Activated effector memory CD4-positive, alpha-beta T cell treated with Interleukin-2 at 50 U/mL for 16 hours (primary cell): ENCODE measurements at places on chromosomes 2 and 18.

- no peak for DNase-seq
Observed at GRCh38 chr2:185477452-185477851, 261.2 kb upstream of the FSIP2 start.

DNA sequence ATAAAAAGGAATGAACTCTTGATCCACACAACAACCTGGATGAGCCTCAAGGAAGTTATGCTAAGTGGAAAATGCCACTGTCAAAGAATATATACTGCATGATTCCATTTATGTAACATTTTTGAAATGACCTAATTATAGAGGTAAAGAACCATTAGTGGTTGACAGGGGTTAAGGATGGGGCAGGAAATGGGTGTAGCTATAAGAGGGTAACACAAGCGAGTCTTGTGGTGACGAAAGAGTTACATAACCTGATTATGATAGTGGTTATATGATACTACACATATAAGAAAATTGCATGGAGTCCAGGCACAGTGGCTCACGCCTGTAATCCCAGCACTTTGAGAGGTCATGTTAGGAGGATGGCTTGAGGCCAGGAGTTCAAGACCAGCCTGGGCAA, 346.6 kb upstream of the PKDCC start:
- DNase-seq = no peak

DNA sequence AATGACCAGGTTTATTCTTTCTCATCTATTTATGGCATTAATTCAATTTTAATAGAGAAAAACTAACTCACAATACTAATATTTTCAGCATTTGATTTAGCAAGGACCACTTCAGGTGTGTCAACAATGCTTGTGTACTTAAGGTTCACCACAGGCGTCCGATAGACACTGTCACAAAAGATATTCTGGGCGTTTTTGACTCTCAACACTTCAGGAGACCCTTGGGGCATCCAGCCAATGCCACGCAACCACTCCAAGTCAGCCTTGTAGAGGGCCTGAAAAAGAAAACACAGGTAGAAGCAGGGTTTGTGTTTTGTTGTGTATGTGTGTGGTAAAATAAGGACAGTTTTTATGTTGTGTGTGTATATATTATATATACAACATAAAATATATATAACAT, 158.2 kb downstream of the NEB start:
- no peak for DNase-seq

DNA sequence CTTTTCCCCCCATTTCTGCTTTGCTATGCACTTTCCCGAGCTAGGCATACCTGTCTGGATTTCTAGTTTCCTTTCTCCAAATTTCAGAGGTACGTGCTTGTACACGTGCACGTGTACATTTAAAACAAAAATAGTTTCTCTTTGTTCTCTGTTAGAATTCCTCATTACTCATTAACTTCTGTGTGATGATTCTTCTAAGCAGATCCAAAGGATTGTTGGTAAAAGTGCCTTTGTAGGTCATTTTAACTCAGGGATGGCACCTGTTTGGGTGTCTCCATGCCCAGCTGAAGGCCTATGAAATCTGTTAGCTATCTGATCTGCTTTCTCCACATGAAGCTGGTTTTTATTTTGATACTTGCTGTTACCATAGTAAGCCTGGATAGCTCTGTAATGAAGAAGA, 264.3 kb downstream of the LPIN1 start:
- no peak for DNase-seq

DNA sequence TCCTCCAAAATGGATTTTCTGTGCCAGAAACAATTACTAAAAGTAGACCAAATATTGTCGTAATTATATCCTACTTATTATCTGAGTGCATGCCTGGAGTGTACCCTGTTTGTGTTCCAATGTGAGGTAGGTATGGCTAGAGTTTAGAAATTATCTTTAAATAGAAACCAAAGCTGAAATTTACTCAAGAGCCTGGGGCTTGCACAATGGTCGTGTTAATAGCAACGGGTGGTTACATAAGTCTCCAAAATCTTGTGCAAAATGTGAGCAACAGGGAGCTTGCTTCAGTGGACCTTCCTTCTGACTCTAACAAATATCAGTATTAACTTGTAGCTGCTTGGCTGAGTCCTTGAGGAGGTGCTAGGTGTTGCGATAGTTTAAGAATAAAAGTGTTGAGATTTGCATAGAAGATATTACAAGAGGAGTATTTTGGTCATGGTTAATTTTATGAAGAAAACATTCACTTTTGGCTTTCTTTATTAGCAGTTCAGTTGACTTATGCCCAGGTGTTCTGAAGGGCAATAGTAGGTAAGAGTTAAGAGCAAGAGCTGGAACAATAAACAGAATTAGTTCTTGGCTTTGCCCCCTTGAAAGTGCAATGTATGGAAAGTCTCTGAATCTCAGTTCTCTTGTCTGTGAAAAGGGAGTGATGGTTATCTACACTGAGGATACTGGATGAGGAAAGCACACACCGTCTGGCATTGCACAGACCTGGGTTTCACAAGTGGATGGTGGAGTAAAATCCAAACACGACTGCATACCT, 4.6 kb downstream of the CXCR4 start:
- no peak for DNase-seq

DNA sequence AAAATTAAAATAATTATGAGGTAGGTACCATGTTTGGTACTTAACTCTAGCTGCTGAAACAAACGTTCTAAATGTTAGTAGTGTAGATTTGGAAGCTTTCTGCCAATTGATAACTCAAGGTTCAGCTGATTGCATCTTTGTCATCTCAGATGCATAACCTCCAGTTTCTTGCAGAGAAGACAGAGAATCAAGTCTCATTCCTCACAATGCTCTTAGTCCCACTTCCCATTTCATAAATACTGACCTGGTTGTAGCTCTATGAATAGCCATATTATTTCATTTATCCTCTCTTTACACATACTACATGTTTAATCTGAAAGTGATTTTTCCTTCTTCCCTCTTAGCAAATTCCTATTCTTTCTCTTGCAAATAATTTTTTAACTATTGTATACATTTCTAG, 178.5 kb upstream of the SETBP1 start:
- no peak for DNase-seq

- no peak for DNase-seq
Observed at GRCh38 chr2:16019060-16019480, 78.7 kb downstream of the MYCN start.

- no peak for DNase-seq
Observed at GRCh38 chr18:74063023-74063422, 84.6 kb downstream of the FBXO15 start.

- no peak for DNase-seq
Observed at GRCh38 chr18:13716916-13717315, 9.4 kb downstream of the FAM210A start.

DNA sequence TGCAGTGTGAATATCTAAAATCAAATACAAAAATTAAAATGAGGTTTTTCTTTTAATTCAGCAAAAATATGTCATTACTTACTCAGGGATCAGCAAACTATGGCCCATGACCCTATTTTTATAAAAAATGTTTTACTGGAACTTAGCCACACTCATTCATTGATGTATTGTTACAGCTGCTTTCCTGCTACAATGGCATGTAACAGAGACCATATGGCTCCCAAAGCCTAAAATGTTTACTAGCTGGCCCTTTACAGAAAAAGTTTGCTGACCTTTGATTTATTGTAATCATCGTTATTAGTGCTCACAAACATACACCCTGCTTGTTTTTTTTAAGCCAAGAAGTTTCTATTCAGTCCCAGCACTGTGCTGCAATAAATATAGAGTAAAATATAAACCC, 120.3 kb downstream of the PLA2R1 start:
- no peak for DNase-seq

DNA sequence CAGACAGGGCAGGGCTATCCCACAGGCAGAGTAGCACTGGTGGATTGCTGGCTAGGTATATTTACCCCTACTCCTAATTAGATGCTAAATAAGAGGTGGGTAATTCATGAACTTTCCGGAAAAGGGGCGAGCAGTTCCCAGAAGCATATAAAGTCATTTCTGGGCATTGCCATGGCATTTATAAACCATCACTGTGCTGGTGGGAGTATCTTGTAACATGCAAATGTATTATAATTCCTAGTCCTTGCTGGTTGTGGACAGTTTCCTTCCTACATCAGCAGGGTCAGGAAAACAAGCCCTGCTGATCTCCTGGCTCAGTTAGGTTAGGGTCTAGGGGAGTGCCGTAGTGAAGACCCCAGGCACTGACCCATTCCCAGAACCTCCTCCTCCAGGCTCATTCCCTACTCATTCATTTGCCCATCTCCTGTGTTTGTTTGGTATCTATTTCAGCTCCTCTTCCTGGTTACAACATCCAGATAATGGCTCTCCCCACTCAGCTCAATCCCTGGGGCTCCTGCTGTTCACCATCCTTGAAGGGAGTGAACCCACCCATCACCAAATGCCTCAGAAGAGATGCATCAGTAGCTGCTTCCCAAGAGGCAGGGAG, 282.7 kb downstream of the SRBD1 start:
- no peak for DNase-seq

- DNase-seq = no peak
Observed at GRCh38 chr2:146312899-146313298, 1531.9 kb upstream of the ACVR2A start.

DNA sequence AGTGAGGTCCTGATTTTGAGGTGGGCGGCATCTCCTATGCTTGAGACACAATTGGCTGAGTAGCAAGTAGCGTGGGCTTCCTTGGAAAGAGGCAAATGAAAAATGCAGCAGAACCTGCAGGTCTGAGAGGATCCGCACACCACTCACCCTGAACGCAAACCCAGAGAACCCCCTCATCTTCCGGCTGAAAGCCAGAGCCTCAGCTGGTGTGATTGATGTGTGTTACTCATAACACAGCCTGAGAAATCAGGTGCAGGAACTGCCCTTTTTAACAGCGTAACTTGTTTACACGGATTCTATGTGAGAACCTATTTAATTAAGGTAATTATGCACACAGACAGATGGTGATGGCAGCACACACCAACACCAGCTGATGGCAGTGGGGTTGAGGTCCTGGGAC, 123.4 kb downstream of the MRO start:
- no peak for DNase-seq

DNA sequence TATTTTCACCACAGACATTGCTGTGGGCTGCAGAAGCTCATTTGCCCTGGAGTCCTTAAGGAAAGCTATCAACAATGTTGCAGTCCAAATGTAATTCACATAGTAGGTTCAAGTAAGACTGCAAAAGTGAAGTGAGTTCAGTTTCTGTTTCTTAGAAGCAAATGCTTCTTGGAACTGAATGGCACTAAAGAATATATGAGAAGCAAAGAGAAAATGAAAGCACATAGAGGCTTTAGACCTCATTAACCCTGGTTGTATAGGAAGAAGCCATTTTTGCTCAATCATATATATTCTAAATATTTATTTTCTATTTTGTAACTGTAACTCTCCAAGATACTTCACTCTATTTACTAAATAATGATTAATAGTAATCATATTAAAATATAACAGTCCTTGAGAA, 292.0 kb downstream of the ZNF804A start:
- no peak for DNase-seq

DNA sequence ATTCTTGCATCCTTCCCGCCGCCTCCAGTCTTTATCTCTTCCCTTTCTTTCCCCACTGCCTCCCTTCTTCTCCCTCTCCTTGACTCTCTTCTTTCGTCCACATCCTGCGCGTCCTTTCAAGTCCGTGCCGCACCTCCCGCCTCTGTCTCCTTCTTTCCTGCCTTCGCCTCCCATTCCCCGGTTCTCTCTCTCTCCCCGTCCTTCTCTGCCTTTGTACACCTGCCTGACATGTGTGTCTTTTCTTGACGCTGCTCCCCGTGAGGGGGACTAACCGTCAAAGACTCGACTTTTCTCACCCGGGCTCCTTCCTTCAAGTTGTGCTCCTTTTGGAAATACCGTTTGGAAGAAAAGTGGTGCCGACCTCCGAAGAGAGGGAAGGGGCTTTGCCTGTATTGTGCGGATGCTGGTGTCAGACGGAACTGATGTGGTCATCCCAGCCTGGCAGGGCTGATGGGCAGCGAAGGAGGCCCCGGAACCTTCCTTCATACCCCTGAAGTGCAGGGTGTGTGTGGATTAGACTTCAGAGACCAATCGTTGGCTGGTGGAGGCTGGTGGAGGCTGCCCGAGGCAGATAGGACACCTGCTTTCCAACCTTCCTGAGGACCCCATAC, 879 bp downstream of the TMEM178A start:
- no peak for DNase-seq

DNA sequence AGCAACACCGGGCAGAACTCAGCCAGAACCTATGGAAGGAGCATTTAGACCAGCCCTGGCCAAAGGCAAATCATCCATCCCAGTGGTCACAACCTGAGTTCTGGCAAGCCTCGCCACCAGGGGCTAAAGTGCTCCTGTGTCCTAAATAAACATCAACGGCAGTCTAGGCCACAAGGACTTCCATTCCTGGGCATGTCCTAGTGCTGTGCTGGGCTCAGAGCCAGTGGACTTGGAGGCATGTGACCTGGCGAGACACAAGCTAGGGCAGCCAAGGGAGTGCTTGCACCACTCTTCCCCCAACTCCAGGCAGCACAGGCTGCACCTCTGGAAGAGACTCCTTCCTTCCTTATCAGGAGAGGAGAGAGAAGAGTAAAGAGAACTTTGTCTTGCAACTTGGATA, 69.0 kb downstream of the ST6GAL2 start:
- no peak for DNase-seq

DNA sequence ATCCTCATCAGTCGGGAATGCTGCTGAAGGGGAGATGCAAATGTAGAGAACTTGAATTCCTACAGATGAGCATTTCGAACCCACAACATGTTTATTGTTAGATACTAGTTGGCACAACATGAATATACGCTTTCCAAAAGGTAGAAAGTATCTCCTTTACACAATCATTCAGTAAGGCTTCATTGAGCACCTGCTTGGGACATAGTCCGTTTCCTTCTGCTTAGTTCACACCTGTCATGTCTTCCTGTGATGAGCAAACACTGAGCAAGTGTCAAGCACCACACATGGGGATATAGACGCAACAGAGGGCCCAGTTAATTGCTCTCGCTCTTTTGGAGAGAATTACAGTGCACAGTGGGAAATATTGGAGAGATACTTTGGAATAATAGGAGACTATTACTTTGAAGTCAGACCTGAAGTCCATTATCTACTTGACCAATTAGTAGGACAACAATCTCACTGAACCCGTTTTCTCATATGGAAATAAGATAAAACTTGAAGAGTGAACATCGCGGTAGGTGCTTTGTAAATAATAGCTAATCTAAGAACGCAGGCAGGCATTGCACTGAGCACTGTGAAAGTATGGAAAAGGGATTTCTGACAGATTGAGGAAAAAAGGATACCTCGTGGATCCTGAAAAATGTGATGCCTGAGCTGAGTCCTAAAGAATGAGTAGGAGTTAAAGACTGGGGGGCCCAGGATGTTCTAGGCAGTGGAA, 1.2 kb downstream of the CPSF3 start:
- no peak for DNase-seq

DNA sequence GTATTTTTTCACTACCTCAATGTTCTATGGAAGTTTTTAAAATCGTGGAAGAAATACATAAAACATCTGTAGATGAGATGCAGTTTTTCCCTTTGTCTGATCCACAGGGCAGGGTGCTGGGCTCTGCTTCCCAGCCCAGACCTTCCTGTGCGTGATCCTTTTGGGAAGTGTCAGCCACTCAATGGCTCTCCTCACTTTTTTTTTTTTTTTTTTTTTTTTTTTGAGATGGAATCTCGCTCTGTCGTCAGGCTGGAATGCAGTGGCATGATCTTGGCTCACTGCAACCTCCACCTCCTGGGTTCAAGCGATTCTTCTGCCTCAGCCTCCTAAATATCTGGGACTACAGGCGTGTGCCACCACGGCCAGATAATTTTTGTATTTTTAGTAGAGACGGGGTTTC, 32.8 kb downstream of the SOWAHC start:
- DNase-seq = no peak
